NCI-H748 treated with DMSO at 0.1 percent for 48 hours (cell line): ENCODE measurements at places on chromosomes 1 and 21.

- DNase-seq = no peak
These were observed 2.8 kb upstream of the FAM131C start for GRCh38 chr1:16076031-16076864.

- DNase-seq = no peak
These were observed 24.3 kb upstream of the BTG2 start for GRCh38 chr1:203281033-203281432.

- no peak for DNase-seq
These were observed 154.6 kb upstream of the LRRC7 start for GRCh38 chr1:69413129-69413528.

- peak; percentile 13 for DNase-seq
These were observed 43.4 kb downstream of the RALGPS2 start for GRCh38 chr1:178768423-178768822.

DNA sequence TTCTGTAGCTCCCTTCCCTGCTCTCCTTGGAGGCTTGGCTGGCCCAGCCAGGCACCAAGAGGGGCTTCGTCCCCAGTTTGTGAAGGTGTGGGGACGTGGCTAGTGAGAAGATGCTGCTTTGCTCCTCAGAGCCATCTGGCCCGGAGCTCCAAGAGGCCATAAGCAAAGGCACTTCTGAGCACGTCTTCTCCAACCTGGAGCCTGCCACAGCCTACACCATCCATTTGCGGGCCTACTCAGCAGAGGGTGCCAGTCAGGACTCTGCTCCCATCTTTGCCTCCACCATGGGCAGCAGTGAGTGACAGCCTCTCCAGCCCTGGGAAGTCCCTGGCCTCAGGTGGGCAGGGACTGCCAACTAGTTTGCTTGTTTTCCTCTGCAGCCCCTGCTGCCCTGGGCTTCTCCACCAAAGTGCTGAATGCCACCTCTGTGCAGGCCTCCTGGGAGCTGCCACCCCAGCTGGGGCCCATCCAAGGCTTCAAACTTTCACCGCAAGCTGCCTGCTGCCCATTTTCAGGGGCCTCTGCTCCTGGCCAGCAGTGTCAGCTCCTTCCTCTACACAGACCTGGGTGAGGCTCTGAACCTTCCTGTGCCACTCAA lies 25.9 kb downstream of the SLC27A3 start:
- no peak for DNase-seq

DNA sequence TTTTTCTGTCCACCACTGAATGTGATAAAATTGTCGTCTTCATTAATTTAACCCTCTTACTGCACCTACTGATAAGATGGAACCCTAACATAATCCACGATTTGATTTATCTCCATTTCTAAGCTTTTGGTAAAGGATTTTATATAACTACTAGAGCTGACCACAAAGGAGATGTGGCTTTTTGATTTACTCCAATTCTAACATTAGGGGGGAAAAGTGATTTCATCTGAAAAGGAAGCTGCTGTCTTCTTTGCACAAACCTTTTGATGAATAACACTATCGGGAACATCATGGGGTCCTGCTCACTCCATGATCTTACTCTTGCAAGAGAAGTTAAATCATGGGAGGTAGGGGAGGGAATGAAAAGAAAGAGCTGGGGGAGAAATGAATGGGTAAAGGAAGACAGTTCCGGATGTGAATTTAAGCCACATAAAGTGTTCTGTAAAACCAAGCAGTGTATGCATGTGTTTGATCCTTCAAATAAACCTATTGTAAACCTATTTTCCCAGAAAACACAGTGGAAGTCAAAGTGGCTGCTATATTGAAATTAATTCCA lies 161.8 kb downstream of the GABPA start:
- DNase-seq = no peak

GRCh38 chr1:228939881-228940392 lies 204.7 kb downstream of the RHOU start:
- no peak for DNase-seq

DNA sequence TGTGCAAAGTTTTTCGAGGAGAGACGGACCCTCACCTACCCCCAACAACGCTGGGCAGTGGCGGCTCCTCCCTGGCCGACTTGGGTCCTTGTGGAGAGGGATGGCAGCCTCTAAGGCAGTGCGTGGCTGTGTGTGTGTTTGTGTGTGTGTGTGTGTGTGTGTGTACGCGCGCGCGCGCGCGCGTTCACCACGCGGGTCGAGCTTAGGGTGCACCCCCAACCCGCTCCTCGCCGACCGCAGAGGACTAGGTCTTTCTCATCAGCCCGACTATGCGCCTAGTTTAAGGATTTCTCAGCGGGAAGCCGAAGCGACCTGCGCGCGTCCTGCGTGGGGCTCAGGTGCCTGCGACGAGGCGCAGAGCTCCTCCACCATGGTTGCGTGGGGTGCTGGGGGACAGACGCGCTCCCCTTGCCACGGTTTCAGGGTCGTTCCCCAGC lies 940 bp downstream of the SOX13 start:
- DNase-seq = no peak

DNA sequence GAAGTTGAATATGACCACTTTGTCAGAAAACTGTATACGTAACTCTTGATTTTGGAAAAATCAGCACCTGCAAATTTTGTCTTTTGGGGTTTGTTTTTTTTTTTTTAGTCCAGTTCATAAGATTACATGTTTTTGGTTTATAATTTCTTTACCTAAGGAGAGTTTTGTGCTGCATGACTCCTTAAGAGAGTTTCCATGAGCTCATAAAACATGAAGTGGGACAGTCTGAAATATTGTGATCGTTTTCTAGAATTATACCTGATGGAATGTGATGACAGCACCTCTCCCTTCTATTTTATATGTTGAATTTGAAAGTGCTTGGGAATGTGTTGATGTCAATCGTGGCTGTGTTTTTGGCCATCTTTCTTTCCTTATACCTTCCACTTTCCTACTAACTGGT lies 158.5 kb downstream of the NFIA start:
- DNase-seq = no peak

DNA sequence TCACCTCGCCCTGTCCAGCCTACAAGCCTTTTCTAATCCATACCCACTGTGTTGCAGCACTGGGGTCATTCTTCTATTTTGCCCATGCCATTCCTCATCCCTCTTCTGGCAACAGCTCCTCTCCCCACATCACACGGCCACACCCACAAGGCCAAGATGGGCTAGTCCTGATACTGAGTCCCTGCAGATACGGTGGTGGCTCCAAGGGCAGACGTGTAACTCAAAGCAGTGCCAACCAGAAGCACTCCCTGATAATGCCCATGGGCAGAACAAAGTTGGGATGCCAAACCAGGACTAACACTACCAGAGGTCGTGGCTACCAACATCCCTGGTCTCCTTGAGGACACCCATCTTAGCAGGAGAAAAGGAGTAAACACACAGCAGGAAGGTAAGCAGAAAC lies 64.8 kb downstream of the APP start:
- no peak for DNase-seq

- DNase-seq = no peak
These were observed 77.1 kb upstream of the HOOK1 start for GRCh38 chr1:59737638-59738037.
